ENCODE measurements at places on chromosomes 16 and 17.

- DNase-seq: no peak
Measured at GRCh38 chr17:51499897-51500296, 239.6 kb downstream of the UTP18 start.

- DNase-seq: no peak
Measured at GRCh38 chr17:48478224-48479013, 48.4 kb upstream of the SKAP1 start.

DNA sequence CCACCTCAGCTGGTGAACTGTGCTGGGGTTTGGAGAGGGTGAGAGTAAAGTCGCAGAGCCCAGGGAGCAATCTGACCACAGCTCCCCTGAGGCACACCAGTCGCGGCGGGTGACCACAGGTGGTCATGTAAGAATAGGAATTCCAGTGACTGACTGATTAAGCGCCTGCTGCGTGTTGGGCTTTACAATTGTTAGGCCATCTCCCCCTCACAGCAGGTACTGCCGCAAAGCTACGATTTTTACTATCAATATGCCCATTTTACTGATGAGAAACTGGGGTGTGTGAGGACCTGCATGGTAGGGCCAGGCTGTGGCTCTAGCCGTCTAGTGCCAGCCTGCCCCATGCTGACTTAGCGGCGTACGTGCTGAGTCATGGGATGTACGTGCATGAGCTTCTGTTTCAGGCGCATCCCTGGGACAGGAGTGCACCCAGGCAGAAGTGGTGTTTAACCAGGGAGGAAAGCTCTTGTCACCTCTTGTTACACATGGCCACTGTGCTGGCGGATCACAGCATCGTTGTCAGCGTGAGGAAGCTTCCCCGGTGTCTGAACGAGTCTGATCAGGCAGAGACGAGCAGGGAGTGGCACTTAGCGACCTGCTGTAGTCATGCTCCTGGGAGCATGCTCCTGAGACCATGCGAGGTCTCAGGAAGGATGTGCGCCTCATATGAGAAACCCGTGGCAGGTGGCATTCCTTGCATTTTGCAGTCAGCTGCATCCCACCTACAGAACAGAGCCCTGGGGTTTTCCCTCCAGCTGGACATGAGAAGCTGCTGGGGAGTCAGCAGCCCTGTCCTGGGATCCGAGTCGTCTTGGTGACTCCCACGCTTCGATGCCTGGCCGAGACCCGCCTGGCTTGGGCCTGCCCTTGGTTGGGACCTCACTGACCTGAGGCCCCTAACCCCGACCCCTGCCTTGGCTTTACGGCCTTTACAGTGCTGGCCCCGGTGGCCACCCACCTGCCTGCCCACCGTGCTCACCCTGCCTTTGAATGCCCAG is 163.7 kb upstream of the CHMP6 start:
- DNase-seq: no peak

DNA sequence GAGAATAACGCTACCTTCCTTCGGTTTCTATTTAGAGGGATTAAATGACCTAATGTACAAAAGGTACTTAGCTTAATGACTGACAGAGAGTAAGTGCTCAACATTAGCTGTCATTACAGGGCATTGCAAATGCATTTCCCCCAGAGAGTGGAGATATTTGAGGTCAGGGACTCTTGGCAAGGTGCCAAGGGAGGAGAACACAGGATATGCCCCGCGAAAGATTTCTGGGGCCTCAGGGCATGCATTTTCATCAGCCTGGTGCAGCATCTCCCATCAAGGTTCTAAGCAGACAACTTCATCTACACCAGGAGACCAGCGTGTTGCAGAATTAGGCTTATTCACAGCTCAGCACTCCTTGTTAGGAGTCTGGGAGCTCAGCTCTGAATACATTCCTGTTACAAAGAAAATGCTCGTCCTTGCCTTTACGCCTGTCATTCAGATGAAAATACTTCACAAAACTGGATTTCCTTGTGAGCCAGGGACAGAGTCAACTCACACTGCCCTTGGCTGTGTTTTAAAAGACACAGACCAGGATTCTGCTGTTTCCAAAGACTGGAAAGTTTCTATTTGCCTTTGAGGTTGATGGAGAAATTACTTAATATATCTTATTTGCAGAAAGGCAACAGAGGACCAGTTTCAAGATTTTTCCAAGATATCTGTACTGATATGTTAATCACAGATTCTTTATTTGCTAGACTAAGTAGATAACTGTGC is 108.2 kb downstream of the VAT1L start:
- no peak for DNase-seq

DNA sequence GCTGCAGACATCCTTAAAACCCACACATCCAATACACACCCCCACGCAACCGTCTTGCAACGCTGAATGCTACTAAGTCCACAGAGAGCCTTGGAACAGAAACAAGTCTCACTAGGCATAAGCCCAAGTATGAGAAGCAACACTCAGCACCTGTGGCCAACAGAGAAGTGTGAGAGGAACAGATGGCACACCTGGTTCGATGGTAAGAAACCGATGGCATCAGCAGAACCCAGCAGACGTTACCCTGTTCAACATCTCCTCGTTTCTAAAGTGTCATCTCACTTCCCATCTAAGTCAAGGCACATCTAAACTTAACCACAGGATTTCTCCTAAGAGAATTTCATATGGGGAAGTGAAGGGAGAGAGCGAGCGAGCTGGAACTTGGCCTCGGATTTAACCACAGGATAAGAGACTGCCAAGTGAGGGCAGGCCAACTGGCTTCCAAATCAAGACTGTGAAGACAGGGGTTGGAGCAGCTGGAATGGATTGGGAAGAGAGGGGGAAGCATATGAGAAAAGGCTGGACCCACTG is 41.0 kb downstream of the NXPH3 start:
- no peak for DNase-seq
